ENCODE measurements at places on chromosomes 4 and X.
A peak's percentile ranks its signal among the peaks of the same experiment; 100 is the strongest.

DNA sequence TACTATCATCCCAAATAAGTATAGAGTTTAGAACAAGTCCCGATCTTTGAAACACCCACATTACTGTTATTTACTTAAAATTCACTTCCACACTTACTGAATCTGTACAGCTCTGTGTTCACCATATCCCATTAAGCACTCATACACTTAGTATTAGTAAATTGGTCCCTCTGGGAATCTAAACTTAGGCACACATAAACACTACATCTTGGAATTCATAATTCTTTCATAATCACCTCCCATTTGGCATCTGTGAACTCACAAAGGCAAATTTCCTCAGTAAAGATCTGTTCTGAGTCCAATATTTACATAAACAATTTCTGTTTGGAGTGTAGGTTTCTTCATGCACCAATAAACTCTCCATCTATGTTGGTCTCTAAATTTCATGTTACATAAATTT, 52.6 kb upstream of the PPARGC1A start:
- DNase-seq = no peak

GRCh38 chrX:97564496-97564895, 680.8 kb downstream of the RPA4 start:
- no peak for DNase-seq

- DNase-seq = no peak
Measured at GRCh38 chr4:18803781-18804180, 782.2 kb upstream of the LCORL start.

- DNase-seq = no peak
Measured at GRCh38 chr4:42703813-42704212, 46.9 kb upstream of the ATP8A1 start.

- DNase-seq = no peak
Measured at GRCh38 chr4:44670506-44671199, 7.6 kb upstream of the GUF1 start.

DNA sequence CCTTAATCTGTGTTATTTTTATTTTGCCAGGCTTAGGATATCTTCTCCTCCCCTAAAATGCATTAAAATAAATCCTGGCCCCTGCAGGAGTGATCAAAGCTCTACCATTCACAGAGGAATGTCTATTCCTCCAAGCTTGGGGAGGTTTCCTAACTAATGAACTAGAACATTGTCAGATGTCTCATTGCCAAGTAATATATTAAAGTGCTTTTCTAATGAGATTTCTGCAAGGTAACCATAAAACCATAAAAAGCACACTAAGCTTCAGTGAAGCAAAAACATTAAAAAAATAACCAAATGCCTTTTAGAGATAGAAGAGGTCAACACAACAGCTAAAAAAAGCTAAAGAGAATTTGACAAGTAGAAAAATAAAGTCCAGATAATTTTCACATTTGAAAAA, 34.8 kb downstream of the IGFBP7 start:
- DNase-seq = no peak

DNA sequence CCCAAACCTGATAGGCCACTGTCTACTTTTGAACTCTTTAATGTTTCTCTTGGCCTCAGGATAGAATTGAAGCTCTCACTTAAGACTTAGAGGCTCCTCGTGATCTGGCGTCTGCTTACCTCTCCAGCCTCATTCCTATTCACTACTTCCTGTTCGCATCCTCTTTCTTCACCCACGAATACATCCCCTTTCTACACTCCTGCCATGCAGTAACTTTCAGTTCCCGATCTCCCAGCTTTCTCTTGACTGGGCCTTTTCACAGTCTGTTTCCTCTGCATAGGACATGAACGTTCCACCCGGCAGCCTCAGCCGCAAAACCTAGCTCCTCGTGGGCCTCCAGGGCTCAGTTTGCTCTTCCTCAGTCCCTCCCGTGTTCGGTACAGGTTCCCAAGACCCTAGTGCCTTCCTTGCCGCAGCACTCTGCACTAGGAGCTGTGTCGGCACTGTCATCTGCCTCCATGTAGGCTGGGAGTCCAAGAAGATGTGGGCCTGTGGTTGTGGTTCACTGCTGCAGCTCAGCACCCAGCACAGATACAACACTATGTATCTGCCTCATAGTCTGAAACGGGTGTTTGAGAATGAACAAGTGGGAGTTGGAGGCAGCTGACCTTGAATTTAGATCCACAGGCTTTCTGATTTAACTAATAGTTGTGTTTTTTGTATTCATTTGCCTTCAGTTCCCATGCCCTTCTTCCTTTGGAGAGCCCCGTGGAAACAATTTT, 15.8 kb downstream of the RPL39 start:
- no peak for DNase-seq

DNA sequence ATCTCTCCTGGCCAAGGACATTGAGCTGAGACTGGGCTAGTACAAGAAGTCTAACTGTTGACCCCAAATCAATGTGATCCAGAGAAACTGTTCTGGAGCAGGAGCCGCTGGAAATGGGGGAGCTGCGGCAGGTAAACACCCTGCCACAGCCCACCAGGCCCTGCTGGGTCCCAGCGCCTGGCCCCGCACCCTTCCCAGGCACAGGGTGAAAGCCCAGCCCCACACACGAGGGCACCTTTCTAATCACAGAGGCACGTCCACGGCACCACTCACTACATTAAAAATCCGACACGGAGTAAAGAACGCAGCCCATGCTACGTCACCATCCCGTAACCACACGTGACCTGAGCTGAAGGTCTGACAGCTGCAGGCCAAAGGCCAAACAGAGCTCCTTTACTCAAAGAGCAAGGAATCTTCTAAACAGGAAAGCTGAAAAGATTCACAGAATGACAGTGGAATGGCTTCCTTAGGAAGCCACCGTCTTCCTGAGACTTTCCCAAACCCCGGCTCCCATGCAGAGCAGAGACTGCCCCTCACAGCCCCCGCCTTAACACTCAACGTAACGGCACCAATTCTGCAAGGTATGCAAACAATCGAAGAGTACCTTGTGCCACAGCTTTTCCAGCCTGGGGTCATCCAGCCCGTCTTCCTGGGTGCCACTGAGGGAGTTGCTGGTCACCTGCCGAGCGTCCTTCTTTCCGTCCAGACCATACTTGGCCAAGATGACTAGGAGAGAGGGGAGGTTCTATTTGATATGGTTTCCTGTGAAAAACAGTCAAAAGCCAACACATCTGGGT, 12.6 kb downstream of the LRPAP1 start:
- DNase-seq = no peak

DNA sequence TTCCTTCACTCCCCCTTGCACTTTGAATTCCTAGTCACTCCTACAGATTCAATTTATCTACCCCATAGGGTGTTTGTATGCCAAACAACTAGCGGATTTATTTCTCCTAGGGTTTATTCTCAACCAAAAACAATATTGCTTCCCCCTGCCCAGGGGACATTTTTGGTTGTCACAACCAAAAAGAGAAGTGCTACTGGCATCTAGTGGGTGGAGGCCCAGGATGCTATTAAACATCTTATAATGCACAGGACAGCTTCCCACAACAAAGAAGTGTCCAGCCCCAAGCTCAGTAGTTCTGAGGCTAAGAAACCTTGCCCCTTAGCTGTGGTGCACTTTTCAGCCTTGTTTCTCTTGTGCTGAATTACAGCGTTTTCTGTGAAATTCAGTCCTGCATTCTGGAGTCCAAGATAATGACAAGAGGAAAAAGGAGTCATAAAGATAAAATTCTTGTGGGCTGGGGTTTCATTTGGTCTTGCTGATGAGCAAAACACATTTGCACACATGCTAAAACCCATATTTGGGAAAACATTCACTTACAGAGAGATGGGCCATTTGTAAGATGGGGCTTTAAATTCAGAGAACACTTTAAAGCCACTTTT, 11.2 kb upstream of the SYTL4 start:
- DNase-seq = no peak

DNA sequence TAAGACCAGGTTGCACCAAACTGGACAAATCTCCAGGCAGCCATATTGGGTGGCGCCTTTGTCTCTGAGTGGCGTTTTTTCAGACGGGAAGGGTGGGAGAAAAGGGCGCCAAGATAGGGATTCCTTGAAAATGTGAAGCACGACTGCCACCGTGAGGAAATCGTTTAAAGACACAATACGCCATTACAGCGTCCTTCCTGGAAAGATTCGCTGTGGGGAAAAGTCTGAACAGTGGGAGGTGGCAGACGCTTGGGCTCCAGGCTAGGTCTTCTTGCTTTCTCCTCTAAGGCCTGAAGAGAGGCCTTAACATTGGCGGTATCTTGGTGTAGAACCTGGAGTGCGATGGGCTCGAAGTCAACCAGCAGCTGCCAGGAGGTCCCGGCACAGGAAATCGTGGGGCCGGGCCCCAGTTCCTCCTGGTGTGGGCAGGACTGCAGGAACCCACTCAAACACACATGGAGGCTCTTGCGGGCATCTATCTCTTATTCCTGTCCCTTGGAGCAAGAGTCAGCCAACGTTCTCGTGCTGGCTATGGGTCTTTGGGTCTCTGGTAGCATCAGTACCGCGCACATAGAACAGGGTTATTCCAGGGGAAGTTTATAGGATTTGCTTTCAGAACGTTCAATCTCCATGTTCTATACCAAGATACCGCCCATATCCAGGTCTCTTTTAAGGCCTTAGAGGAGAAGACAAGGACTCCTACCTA, 208.8 kb downstream of the OR13H1 start:
- no peak for DNase-seq

DNA sequence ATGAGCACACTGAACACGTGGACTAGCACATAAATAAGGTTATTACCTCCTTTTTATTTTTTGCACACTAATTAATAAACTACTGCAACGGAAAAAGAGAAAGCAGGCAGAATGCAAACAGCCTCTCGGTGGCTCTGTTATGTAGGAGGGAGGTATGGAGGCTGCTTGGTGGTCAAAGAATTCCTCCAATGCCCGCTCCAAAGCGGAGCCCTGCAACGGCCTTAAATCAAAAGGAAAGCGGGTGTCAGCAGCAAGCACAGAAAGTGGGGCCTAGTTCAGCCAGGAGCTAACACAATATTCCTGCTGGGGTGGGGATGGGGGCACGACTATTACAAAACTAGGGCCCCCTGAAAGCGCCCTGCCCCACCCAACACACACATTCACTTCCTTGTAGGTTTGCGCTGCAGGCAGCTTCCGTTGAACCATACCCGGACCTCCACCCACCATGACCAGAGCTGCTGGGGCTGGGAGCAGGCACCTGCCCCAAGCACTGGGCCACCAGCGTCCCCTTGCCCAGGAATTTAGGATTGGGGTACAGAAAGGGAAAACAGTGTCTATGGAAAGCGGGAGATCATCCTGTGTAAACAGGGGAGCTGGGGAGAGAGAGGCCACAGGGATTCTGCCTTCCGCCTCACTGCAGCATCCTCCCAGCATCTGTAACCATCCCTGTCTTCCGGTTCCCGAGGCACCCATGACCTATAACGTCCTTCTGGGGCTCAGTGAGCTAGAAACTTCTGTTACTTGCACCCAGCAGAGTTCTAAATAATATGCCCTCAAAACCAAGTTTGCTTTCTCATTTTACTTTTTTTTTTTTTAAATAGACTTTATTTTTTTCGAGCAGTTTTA, 57.1 kb upstream of the DDX3X start:
- no peak for DNase-seq

DNA sequence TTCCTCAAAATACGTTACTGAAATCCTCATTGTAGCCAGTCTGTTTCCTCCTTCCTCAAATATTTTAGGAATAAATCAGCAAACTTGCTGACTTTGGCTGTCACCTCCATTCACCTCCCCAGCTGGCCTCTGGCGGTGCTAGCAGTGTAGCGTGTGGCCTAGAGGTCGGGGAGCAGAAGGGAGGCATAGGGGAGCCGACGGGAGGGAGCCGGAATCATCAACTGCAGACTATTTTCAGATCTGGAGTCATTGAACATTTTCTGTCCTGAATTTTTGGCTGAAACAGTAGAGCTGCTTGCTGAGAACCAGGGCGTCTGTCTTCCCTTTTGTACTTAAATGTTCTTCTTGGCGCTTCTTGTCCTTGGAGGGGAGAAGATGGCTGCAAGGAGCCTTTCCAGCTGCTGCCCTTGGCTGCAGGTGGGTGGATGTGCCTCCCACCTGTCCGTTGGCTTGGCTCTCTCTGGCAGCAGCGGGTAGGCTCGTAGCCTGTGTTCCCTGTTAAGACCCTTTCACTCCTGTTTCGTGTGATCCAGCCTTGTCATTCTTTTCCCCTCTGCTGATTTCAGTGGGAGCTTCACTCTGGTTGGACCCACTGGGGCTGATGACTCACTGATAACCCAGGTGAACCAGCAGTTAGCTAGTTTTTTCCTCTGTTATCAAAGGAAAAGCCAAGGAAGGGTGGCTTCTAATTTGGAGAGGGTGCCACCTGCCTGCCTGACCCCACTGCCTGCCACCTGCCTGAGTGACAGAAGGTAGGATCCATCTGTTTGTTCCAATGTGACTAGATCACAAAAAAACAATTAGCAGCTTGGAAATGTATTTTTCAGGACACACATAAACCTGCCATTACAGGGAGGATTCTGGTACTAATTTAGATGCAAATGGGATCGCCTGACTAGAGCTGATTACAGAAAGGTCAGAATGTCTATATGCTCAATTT, 135.9 kb downstream of the GATB start:
- no peak for DNase-seq

DNA sequence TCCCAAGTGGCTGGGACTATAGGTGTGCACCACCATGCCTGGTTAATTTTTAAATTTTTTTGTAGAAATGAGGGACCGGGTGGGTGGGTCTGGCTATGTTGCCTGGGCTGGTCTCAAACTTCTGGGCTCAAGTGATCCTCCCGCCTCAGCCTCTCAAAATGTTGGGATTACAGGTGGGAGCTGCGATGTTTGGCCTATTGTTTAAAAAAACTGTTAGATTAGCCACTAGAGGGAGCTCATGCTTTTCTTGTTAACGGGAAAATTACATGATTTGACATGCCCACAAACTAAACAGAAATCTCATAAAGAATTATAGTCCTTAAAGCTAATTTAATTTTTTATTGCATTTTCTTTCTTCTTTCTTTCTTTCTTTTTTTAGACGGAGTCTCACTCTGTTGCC, 5.0 kb upstream of the SDAD1 start:
- DNase-seq = no peak

GRCh38 chr4:135277068-135277979, 1075.7 kb upstream of the PABPC4L start:
- DNase-seq = no peak

- DNase-seq = no peak
Measured at GRCh38 chr4:185874516-185875230, 62.7 kb upstream of the SORBS2 start.

DNA sequence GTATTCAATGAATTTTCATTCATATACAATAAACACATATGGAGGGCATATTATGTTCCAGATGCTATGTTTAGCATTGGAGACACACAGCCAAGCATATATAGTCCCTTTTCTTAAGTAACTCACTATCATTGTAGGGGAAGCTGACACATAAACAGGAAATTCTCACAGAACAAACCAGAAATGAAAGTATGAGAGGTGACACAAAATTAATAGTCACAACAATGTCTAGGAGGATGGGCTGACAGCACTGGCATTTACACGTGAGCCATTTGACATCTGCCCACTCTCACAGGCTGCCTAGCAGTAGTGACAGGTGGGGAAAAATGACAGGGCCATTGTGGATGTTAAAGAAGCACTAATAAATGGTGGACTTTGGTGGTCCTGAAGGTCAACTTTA, 2.6 kb upstream of the CNOT6L start:
- peak; percentile 4 for DNase-seq

- no peak for DNase-seq
Measured at GRCh38 chr4:102633100-102633499, 127.7 kb downstream of the MANBA start.
